Testis (tissue), 5 donors: ENCODE measurements at places on chromosomes 6 and 20.

- DNase-seq = no peak
- no peaks in the 10 kb centered on the region for H3K4me1 ChIP-seq
- H3K36me3 ChIP-seq = no peaks in the 10 kb centered on the region
- no peaks in the 10 kb centered on the region for H3K27me3 ChIP-seq
- no peak overlapping the region for H3K4me3 ChIP-seq
Measured at GRCh38 chr6:121929301-121929700, 470.2 kb upstream of the HSF2 start.

DNA sequence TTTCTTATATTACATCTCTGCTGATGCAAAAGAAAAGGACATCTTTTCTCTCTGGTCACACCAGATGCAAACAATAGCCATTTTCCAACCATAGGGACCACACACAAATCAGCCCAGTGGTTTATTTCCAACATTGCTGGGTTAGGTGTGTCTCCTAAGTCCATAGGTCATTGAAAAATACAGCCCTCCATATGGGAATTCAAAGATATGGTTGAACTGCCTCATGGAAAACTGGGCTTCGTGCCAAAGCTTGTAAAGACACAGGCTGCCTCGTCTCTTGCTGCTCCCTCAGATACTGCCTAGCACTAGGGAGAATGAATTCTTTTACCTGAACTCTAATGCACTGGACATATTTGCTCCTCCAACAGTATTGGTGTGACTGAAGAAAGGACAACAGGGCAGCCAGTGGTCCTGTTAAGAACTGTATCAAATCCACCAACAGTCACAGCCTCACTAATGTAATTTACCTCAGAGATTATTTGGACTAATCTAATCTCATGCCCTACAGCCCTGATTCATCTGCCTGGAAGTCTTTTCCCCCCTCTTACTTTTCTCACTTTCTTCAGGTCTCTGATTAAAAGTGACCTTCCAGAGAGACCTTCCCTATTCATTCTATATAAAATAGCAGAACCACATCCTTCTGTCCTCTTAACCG is 48.3 kb upstream of the TBC1D32 start:
- DNase-seq = no peak
- no peaks in the 10 kb centered on the region for H3K27me3 ChIP-seq
- no peaks in the 10 kb centered on the region for H3K4me1 ChIP-seq
- H3K27ac ChIP-seq = no peak overlapping the region

- H3K4me1 ChIP-seq = peaks cover 6% of the 10 kb centered on the region
- no peak for DNase-seq
- H3K36me3 ChIP-seq = no peaks in the 10 kb centered on the region
- H3K27me3 ChIP-seq = no peaks in the 10 kb centered on the region
Measured at GRCh38 chr6:167849846-167850459, 23.2 kb downstream of the AFDN start.

DNA sequence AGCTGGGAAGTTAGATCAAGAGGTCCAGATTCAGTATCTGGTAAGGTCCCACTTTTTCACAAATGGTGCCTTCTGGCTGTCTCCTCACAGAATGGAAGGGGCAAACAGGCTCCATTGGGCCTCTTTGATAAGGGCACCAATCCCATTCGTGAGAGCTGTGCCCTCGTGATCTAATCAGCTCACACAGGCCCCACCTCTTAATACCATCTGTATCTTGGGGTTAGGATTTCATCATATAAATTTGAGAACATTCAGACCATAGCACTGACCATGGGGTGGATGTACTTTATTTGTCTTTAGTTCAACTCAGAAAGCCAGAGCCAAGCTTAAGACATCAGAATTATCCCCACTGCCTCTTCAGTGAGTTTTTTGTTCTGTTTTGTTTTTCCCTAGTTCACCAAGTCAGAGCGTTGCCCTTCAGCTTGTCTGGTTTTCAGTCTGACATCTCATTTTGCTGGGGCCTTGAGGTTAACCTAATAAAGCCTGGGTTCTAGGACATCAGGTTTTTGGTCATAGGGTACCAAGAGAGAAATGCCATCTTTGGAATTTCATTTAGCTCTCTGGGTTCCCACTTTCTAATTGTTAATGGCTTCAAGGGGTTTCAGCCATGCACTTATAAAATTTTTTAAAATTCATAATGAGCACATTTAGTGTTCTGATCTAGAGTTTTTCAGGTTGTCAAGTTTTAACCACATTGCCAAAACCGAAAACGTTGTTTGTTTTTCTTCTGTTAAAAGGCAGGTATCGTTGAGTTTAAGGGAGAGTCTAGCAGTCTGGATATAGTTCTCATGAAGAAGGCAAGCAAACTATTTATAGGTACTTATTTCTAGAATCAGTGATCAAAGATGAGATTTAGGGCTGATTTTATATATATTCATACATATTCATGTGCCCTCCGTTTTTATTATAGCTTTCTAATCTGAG is 19.0 kb downstream of the SENP6 start:
- no peaks in the 10 kb centered on the region for H3K27me3 ChIP-seq
- H3K36me3 ChIP-seq = no peaks in the 10 kb centered on the region
- DNase-seq = no peak
- no peak overlapping the region for H3K4me3 ChIP-seq

DNA sequence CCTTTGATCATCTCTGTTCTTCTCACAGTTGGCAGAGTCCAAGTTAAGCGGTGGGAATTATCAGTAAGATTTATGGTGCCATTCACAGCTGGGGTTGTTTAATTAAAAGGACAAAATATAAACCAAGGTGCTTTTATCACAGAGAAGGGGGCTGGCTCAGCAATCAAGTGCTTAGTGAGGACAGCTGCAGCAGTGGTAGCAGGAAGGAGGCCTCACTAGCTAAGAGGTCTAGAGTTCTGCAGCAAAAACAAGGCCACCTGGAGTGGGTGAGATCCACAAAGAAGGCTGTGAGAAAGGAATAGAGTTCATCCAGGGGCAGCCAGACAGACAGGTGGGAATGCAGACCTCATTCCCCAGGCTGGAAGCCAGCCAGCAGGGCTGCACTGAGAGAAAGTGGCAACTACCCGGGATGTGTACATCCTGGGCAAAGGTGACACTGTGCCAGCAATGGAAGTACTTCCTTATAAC is 37.1 kb downstream of the PIGU start:
- H3K4me3 ChIP-seq = no peak overlapping the region
- DNase-seq = no peak
- H3K27ac ChIP-seq = no peak overlapping the region
- no peaks in the 10 kb centered on the region for H3K4me1 ChIP-seq
- H3K27me3 ChIP-seq = no peaks in the 10 kb centered on the region

DNA sequence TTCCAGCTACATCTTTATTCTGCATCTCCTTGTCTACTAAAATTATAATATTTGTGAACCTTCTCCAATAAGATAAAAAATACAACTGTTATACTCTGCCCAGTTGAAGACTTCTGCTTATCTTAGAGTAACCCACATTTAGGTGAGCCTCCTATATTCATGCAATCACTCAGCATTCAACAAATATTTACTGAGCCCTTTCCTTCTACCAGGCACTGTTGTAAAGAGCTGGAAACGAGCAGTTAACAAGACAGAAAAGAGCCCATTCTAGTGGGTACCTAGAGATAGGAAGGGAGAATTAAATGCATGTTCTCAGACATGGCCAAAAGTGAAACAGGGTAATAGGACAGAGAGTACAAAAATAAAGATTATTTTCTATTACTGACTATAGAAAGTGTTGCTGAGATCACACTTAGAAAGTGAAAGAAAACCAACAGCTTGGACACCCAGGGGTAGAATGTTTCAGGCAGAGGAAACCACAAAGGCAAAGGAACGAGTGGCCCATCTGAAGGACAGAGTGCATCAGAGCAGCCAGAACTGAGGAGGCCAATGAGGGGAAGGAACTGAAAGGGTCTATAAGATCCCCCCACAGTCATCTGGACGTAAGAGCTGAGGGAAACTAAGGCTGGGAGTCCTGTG is 50.8 kb upstream of the SMLR1 start:
- H3K4me1 ChIP-seq = no peaks in the 10 kb centered on the region
- H3K36me3 ChIP-seq = no peaks in the 10 kb centered on the region

- H3K27ac ChIP-seq = peak overlapping the region; percentile 33
- no peaks in the 10 kb centered on the region for H3K36me3 ChIP-seq
- peak overlapping the region; percentile 51 for H3K4me3 ChIP-seq
Measured at GRCh38 chr6:105994591-105995390, 91.3 kb upstream of the PRDM1 start.

DNA sequence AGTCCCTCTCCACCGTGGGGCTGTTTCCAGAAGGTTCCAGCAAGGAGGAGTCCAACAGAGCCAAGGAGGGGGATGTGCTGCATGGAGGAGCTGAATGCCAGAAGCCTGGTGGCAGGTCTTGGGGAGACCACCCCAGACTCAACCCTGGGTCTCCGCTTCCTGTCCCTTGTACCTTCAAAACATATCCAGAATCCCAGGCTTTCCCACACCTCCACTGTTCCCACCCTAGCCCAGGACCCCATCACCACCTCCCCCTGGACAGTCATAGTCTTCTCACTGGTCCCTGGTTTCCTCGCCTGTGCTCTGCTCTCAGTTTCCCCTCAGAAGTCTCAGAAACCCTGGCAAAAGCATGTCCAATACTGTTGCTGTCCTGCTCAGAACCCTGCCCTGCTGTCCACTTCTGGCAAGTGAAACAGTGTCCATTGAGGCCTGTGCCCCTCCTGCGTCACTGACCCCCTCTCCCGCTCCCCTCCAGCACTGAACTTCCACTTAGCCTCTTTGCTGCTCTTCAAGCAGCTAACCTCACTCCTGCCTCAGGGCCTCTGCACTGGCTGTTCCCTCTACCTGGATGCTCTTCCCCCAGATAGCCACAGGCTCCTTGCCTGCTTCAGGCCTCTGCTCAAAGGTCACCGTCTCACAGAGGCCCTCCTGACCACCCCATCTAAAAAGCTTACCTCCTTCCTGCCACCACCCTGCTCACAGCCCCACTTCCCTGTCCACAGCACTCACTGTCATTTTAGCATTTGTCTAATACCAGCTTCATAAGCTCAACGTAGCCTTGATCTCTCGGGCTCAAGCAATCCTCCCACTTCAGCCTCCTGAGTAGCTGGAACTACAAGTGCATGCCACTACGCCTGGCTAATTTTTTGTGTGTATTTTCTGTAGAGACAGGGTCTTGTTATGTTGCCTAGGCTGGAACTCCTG is 169.2 kb downstream of the GRM4 start:
- no peak for DNase-seq
- no peaks in the 10 kb centered on the region for H3K36me3 ChIP-seq
- H3K4me1 ChIP-seq = no peaks in the 10 kb centered on the region
- H3K27ac ChIP-seq = no peak overlapping the region

- no peaks in the 10 kb centered on the region for H3K27me3 ChIP-seq
- no peak overlapping the region for H3K4me3 ChIP-seq
- H3K27ac ChIP-seq = no peak overlapping the region
- H3K4me1 ChIP-seq = peaks cover 49% of the 10 kb centered on the region
- H3K36me3 ChIP-seq = no peaks in the 10 kb centered on the region
- no peak for DNase-seq
Measured at GRCh38 chr20:59149678-59150504, 13.7 kb upstream of the ZNF831 start.

GRCh38 chr6:104941729-104942091 is 15.2 kb upstream of the LIN28B start:
- H3K27ac ChIP-seq = peak overlapping the region; percentile 90
- H3K27me3 ChIP-seq = no peaks in the 10 kb centered on the region
- peak overlapping the region; percentile 55 for H3K4me3 ChIP-seq
- H3K4me1 ChIP-seq = no peaks in the 10 kb centered on the region
- DNase-seq = no peak

DNA sequence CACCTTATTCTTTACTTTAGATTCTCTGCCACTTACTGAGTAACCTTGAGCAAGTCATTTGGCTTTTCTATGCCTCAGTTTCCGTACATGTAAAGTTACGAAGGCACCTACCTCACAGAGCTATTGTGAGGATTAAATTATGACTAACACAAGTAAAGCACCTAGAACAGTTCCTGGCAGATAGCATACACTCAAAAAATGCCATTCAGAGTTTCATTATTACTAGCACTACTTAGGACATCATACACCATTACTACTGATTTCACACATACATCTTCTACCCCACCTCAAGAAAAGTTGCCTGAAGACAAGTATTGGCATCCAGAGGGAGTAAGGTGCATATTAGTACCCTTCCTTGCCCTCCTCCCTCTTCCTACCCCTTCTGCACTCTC is 107.8 kb downstream of the OGFRL1 start:
- H3K36me3 ChIP-seq = no peaks in the 10 kb centered on the region
- H3K4me1 ChIP-seq = no peaks in the 10 kb centered on the region

DNA sequence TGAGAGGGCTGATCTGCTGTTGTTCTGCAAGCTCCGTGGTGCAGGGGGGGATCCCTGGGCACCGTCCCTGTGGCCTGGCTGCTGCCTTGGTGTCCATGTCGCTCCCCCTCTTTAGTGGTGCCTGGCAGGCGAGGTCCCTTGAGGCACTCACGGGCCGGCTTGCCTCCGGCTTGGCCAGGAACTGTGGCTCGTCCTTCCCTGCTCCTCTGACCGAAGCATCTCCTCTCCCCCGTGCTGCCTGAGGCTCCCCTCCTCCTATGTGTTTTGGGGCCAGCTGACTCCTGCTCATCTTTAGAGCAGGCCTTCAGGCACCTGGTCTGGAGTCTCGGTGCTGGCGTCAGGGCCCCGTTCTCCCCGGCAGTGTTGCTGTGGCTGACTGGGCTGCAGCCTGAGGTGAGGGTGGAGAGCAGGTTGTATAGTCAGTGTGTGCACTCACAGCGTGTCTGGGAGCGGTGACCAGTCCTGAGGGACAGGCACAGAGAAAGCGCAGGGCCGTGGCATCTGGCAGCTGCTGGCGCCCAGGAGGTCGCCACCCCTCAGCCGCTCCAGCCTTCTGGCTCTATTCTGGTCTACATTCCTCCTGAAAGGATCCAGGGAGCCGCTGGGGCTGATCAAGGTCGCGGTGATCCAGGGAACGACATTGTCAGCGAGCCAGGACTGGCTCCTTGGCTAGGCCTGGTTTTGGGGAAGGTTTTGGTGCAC is 43.7 kb downstream of the PYGB start:
- H3K27me3 ChIP-seq = no peaks in the 10 kb centered on the region
- H3K27ac ChIP-seq = peak overlapping the region; percentile 66
- no peak for DNase-seq
- H3K36me3 ChIP-seq = no peaks in the 10 kb centered on the region
- no peak overlapping the region for H3K4me3 ChIP-seq
- H3K4me1 ChIP-seq = peaks cover 27% of the 10 kb centered on the region

DNA sequence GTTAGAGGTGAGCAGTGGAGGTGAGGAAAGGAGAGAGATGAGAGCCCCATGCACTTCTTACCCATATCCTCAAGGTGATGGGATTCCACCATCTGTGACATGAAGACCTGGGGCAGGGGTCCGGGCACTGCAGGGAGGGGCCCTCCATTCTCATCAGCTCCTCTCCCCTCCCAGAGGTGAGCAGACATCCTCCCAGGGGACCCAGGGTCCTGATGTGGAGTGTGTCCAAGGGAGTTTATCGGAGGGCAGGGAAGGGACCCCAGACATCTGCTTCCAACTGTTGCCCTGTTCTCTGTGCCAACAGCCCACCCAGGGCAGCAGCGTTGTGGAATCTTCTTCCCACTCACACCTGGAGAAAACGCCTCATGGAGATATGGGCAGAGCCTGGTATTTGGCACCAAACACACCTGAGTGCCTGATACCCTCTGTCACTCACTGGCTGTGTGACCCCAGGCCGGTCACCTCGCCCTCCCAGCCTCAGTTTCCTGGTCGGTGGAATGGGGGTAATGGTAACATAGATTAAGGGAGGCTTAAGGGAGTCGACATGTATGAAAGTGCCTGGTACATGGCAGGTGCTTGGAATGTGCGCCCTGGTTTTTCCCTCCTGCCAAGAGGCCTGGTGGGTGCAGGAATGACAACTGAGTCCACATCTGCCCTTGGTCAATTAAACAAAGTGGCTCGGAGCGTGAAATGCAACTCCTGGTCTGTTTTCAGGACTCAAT is 227.9 kb downstream of the PREX1 start:
- no peaks in the 10 kb centered on the region for H3K27me3 ChIP-seq
- no peak for DNase-seq
- H3K36me3 ChIP-seq = no peaks in the 10 kb centered on the region
- H3K4me3 ChIP-seq = no peak overlapping the region
- no peak overlapping the region for H3K27ac ChIP-seq
